CD4-positive, CD25-positive, alpha-beta regulatory T cell (primary cell): ENCODE measurements at places on chromosomes 6 and 20. TPM values are rescaled to one million over a fixed set of nuclear protein-coding genes. Genes with fewer than 3 reads are reported as not detected.

SOD2 gene
- total RNA-seq = 187 TPM

MEI4 gene
- not detected for total RNA-seq

SULF2 gene
- total RNA-seq = not detected

GRCh38 chr20:9036593-9036992 is 32.3 kb upstream of the PLCB4 start:
- H3K27me3 ChIP-seq = no peaks in the 10 kb centered on the region
- DNase-seq = no peak
- no peaks in the 10 kb centered on the region for H3K36me3 ChIP-seq
- H3K4me1 ChIP-seq = no peaks in the 10 kb centered on the region

DNA sequence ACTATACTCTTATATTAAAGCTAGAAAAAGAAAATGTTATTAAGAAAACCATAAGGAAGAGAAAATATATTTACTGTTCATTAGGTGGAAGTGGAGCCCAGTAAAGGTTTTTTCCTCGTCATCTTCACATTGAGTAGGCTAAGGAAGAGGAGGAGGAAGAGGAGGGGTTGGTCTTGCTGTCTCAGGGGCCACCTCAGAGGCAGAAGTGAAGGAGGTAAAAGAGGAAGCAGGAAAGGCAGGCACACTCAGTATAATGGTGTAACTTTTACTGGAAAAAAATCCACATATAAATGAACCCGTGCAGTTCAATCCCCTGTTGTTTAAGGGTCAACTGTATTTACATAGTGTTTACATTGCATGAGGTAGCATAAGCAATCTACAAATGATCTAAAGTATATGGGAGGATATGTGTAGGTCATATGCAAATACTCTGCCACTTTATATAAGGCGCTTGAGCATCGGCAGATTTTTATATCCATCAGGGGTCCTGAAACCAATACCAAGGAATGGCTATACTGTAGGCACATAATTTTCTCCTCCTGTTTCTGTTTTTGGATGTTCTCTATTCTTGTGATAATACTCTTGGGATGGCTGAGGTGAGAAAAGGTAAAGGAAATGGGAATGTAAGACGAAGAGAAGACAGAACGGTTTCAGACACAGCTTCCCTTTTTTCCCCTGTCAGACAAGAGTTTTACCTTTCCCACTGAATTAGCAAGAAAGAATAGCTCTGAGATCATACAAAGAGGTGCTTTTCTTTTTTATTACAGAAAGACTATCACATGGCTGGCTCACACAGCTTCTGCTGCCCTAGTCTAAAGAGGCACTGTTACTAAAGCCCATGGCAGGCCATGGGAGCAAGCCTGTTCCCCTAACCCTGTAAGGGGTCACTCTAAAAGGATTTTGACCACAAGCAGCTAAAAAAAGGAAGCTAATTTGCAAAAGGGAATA is 59.9 kb downstream of the NUDT3 start:
- no peak overlapping the region for H3K4me3 ChIP-seq
- DNase-seq = no peak
- no peaks in the 10 kb centered on the region for H3K27me3 ChIP-seq
- H3K27ac ChIP-seq = no peak overlapping the region
- H3K4me1 ChIP-seq = no peaks in the 10 kb centered on the region
- peaks cover 15% of the 10 kb centered on the region for H3K36me3 ChIP-seq

DNA sequence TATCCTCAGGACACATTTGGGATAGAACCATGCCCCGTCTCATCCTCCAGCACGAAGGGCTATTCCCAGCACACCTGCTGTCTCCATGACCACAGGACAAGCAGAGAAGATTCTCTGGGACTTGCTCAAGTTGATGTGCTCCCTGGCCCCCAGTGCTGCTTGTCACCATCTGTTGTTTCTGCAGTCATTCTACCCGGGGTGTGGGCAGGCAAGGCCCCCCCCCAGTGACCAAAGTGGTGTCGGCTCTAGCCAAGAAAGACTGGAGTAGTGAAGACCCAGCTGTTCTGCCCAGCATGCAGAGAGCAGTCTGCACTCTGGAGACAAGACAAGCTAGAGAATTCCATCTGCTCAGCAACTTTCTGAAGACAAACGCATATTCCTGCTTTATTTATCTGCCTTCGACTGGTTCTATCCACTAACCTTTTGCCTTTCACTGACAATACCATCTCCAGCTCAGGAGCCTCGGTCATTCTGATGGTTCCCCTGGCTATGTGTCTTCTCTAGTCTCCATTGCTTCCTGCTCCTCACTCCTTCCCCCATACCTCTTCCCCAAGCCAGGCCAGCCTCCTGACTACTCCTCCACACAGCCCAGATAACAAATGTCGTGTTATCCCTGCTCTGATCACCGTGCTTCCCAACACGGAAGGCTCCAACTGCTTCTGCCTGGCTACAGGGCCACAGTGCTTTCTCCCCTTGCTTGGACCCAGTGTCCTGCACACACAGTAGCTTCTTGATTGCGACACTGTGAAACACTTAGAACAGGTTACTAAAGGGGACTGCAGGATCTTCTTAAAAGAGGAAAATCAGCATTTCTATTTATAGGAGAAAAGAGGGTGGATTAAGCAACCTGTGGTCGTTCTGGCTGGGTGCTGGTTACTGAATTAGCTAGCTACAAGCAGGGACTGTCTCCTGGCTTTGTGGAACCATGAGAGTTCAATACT is 86.7 kb upstream of the EMILIN3 start:
- H3K4me1 ChIP-seq = no peaks in the 10 kb centered on the region
- H3K36me3 ChIP-seq = peaks cover 88% of the 10 kb centered on the region
- no peak overlapping the region for H3K27ac ChIP-seq
- no peak for DNase-seq

DNA sequence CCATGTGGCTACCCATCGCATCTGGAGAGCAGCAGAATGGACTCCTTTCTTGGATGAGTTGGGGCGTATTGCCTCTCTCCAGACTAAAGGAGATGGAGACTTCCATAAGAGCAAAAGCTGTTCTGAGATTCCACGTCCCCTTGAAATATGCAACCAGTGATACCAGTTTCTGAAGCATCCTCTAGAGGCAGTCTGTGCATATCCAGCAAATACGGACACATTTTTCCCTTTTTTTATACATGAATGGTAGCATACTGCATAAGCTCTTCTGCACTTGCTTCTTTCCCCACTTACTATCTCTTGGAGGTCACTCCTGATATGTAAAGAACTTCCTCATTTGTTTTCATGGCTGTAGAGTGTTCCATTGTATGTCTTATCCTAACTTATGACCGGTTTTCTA is 34.6 kb downstream of the TAF8 start:
- peaks cover 12% of the 10 kb centered on the region for H3K36me3 ChIP-seq
- H3K4me3 ChIP-seq = no peak overlapping the region
- no peaks in the 10 kb centered on the region for H3K4me1 ChIP-seq
- H3K27me3 ChIP-seq = no peaks in the 10 kb centered on the region
- no peak for DNase-seq
- H3K27ac ChIP-seq = no peak overlapping the region

DNA sequence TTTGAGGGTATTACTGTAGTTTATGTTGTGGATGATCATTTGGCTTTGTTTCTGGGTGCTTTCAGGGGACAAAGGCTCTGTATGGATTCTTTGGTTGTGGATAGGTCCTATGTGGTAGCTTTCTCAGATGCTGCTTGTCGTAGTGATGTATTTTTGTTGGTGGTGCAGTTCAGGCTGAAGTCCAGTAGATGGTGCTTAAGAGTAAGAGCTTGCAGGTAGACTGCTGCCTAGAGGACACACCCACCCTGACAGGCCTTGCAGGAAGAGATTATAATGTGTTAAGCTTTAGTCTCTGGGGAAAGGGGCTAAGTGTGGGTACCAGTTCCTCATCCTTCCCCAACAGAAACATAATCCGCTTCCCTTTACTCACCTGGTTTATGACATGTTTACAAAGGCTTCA is 62.6 kb upstream of the ADGRB3 start:
- no peak overlapping the region for H3K4me3 ChIP-seq
- H3K27ac ChIP-seq = no peak overlapping the region
- peak; percentile 39 for DNase-seq
- H3K27me3 ChIP-seq = no peaks in the 10 kb centered on the region
- no peaks in the 10 kb centered on the region for H3K36me3 ChIP-seq

- DNase-seq = no peak
- no peak overlapping the region for H3K4me3 ChIP-seq
- H3K36me3 ChIP-seq = no peaks in the 10 kb centered on the region
- H3K27ac ChIP-seq = no peak overlapping the region
- no peaks in the 10 kb centered on the region for H3K27me3 ChIP-seq
Measured at GRCh38 chr6:93728150-93728549, 308.8 kb upstream of the EPHA7 start.

- H3K27ac ChIP-seq = peak overlapping the region; percentile 76
- DNase-seq = no peak
- peaks cover 9% of the 10 kb centered on the region for H3K36me3 ChIP-seq
- no peaks in the 10 kb centered on the region for H3K27me3 ChIP-seq
- H3K4me1 ChIP-seq = peaks cover 27% of the 10 kb centered on the region
Measured at GRCh38 chr6:10723567-10723881, 654 bp downstream of the TMEM14C start.

DNA sequence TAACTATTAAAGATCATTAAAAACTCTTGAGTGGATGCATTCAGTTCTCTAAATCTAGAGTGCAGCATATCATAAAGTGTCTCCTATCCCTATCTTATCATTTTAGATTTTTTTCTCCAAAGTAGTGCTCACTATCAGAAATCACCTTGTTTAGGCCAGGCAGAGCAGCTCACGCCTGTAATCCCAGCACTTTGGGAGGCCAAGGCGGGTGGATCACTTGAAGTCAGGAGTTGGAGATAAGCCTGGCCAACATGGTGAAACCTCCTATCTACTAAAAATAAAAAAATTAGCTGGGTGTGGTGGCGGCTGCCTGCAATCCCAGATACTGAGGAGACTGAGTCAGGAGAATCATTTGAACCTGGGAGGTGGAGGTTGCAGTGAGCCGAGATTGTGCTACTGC is 368.9 kb downstream of the PRKN start:
- H3K4me3 ChIP-seq = no peak overlapping the region
- no peaks in the 10 kb centered on the region for H3K27me3 ChIP-seq
- no peak overlapping the region for H3K27ac ChIP-seq
- no peak for DNase-seq
- no peaks in the 10 kb centered on the region for H3K4me1 ChIP-seq
- H3K36me3 ChIP-seq = no peaks in the 10 kb centered on the region

GRCh38 chr6:127069659-127070279 is 48.7 kb upstream of the RSPO3 start:
- DNase-seq = no peak
- no peaks in the 10 kb centered on the region for H3K27me3 ChIP-seq
- H3K4me3 ChIP-seq = no peak overlapping the region
- H3K4me1 ChIP-seq = no peaks in the 10 kb centered on the region
- no peaks in the 10 kb centered on the region for H3K36me3 ChIP-seq
- H3K27ac ChIP-seq = no peak overlapping the region

DNA sequence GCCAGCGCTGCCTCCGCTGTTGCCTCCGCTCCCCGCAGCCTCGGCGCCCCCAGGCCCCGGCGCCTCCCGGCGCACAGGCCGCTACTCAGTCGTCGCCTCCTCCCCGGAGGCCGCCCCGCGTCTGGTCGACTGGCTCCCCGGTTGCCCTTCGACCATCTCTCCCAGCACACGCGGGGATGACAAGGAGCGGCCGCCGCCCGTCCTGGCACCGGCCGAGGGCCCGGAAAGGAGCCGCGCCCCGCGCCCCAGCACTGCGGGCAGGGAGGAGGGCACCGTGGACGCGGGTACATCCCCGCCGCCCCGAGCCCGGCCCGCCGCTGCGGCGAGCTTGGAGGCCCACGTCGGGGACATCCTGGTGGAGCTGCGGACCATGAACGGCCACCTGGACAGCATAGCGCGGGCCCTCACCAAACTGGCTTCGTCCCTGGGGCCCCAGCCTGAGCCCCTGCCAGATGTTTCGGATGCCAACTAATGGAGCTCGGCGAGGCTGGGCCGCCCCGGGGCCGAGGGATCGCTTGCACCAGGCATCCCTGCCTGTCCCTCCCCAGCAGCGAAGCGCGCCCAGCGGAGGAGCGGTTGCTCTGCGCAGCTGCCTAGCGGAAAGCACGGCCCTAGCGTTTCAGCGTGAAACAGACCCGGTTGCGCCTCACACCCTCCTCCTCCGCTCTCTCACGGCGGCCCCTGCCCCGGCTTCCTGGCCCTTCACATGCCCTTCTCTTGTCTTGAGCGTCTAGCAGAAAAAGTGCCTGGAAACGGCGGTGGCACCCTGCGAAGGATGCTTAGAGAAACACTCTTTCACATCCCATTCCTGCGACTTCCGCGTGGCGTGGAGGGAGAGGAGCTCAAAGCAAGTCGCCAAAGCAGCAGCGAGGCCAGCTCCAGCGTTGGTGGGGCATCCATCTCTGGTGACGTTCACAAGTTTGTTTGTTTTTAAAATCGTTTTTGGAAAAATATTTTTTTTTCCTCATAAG is 285.8 kb upstream of the SUPT3H start:
- DNase-seq = peak; percentile 80
- H3K36me3 ChIP-seq = no peaks in the 10 kb centered on the region
- H3K4me3 ChIP-seq = peak overlapping the region; percentile 19
- H3K27ac ChIP-seq = no peak overlapping the region

- H3K36me3 ChIP-seq = no peaks in the 10 kb centered on the region
- peaks cover 27% of the 10 kb centered on the region for H3K4me1 ChIP-seq
- no peaks in the 10 kb centered on the region for H3K27me3 ChIP-seq
- no peak for DNase-seq
- H3K27ac ChIP-seq = peak overlapping the region; percentile 69
Measured at GRCh38 chr6:11258260-11259237, 26.1 kb upstream of the NEDD9 start.

GRCh38 chr6:38651121-38651784 is 11.5 kb upstream of the BTBD9 start:
- DNase-seq = no peak
- H3K36me3 ChIP-seq = no peaks in the 10 kb centered on the region
- H3K4me3 ChIP-seq = no peak overlapping the region
- no peak overlapping the region for H3K27ac ChIP-seq

DNA sequence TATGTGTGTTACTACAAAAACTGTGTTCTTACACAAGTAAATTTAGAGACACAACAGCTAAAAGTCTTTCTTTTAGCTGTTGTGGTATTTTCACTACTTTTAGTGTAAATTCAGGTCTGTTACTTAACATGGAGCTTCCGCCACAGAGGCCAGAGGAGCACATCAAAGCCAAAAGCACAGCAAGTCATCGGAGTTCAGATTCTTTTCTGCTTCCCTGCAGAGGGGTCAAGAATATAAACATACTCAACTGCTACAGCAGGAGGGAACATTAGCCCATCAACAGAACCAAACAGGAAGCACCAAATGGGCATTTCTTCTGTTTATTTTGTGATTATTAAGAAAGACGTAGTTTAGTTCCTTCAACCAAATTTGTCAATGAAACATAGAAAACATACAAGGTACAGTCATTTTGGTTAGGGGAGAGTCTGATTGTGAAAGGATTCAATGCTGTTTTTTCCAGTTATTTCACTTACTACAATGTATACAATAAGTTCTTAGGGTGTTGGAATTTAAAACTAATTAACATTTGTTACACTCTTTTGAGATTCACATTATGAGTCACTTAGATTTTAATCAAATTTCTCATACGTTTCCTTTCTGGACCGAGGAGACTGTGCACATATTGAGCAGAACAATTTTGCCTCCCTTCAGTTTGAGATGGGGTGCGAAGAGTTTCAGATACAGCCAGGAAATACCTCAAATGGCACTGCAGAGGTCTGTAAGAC is 42.8 kb upstream of the DSE start:
- no peak overlapping the region for H3K4me3 ChIP-seq
- no peak for DNase-seq
- H3K27me3 ChIP-seq = no peaks in the 10 kb centered on the region
- no peaks in the 10 kb centered on the region for H3K4me1 ChIP-seq
